Transverse colon (tissue), 4 donors: ENCODE measurements at places on chromosomes 5 and 9.

GRCh38 chr5:157540707-157541446, 34.7 kb downstream of the ADAM19 start:
- H3K27me3 ChIP-seq, result no peaks in the 10 kb centered on the region
- peak overlapping the region; percentile 83 for H3K27ac ChIP-seq
- H3K4me3 ChIP-seq, result no peak overlapping the region
- no peaks in the 10 kb centered on the region for H3K36me3 ChIP-seq

- H3K4me1 ChIP-seq, result peaks cover 39% of the 10 kb centered on the region
- H3K27me3 ChIP-seq, result no peaks in the 10 kb centered on the region
- no peak overlapping the region for H3K4me3 ChIP-seq
- no peak for DNase-seq
These were observed 14.3 kb downstream of the LHFPL2 start for GRCh38 chr5:78634229-78634628.

- no peak overlapping the region for H3K4me3 ChIP-seq
- H3K27ac ChIP-seq, result peak overlapping the region; percentile 76
- no peaks in the 10 kb centered on the region for H3K36me3 ChIP-seq
These were observed 124.3 kb upstream of the SLC12A2 start for GRCh38 chr5:127959152-127959764.

DNA sequence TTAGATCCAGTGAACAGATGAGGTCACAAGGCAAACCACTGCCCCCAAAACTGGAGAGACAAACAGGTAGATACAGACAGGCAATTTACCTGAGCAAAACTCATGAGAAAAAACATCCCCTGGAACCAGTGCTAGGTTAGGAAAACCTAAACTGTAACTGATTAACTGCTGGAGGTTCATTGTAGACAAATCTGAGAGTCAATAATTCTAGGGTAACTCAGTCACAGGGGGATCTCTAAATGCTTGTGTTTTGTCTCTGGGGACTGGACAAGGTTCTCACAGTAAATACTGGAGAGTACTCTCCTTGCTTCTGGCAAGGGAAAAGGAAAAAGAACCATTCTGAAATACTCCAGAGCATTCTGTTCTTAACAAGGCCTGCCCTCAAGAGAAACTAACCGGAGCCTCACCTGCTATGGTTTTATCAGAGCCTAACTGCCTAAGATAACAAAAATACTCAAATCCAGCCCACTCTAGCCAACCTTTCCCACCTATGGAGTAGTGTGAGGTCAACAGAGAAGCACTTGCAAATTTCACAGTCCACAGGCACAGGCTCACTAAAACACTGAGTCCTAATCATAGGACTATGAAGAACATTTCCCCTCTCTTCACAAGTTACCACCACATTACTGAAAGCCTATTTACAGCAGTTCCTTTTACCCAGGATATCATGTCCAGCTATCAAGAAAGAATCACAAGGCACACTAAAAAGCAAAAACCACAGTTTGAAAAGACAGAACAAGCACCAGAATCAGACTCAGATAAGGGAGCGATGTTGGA, 139.9 kb upstream of the ACOT12 start:
- no peak for DNase-seq
- H3K36me3 ChIP-seq, result no peaks in the 10 kb centered on the region
- H3K4me3 ChIP-seq, result no peak overlapping the region
- no peak overlapping the region for H3K27ac ChIP-seq
- no peaks in the 10 kb centered on the region for H3K27me3 ChIP-seq

DNA sequence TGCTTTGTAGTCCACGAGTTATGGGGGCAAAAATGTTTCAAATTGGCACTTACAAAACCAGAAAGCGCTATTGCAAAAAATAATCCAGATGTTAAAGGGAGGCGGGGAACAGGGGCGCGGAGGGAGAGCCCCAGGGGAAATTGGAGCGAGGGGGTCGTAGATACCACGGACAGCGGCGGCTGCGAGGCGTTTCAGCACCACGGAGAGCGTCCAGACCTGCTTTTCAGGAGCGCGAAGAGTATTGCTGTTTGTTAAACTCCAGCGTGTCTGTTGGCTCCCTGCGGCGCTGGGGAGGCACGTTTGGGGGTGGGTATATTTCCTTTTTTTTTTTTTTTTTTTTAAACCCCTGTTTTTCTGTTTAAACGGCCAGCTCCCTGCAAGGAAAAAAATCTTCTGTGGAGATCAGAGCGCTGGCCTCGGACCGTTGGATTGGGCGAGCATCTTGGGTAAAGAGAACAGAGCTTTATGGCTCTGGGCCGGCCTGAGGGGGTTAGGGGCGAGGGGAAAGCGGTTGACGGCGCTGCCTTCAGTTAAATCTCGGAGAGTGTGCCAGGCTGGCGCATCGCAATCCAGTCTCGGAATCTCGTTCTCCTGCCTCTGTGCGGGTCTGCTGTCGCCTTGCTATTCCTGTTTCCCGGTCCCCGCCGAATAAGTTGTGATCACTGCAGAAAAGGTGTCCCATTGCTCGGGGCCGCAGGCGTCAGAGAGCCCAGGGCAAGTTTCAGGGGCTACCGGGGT, at the start of gene GLRA1:
GLRA1 (minus strand) TSS at position 288 of the 738 bp plus-strand sequence. CDS start 302 bp downstream, outside the sequence.
- no peaks in the 10 kb centered on the region for H3K36me3 ChIP-seq
- H3K4me1 ChIP-seq, result no peaks in the 10 kb centered on the region
- no peak within 1 kb of the TSS for H3K27ac ChIP-seq
- H3K27me3 ChIP-seq, result peaks cover 16% of the 10 kb centered on the region

DNA sequence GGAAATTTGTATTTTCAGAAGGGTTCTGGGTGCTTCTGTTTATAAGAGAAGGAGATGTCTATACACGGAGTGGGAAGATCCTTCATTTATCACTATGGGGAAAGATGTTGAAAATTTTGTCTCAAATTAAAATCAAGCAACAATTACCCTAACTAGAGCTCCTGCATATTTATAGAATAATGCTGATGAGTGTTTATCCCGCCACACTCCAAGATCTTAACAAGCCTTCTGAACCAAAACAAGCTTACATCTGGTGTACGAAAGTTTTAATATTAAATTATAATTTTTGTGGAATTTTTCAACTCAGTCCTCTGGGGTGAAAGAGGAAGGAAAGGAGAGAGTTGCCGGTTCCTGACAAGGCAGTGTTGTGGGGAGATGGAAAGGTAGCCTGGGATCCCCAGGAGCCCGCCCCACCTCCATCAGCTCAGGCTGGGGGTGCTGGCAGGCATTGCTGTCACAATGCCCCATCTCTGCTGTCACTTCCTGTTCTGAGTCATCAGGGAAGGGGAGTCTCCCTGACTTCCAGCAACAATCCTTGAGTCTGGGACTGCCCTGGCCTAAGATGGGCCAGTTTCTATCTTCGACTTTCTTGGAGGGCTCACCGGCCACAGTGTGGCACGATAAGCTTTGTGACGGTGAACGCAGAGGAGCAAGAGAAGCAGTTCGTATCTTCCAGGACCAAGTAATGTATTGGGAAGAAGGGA, 64.5 kb downstream of the ERAP1 start:
- H3K36me3 ChIP-seq, result peaks cover 67% of the 10 kb centered on the region
- no peak for DNase-seq
- no peak overlapping the region for H3K4me3 ChIP-seq
- peaks cover 8% of the 10 kb centered on the region for H3K4me1 ChIP-seq
- H3K27me3 ChIP-seq, result no peaks in the 10 kb centered on the region
- H3K27ac ChIP-seq, result peak overlapping the region; percentile 34

DNA sequence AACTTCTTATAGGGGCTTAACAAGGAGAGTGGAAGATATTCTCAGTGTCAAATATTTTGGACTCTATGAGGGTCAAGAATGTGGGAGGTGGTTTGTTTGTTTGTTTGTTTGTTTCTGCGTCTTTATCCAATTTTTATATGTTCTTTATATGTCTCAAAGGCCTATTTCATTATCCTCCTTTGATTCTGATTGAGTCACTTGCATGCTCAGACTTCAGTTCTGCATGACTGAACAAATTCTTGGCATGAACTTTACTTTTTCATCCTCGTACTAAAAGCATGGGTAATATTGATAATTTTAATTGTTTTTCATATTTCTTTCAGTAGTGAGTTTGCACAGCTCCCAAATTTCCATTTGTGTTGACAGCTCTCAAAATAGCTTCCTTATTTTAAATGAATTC, 19.2 kb upstream of the ERBIN start:
- peaks cover 13% of the 10 kb centered on the region for H3K27me3 ChIP-seq
- no peaks in the 10 kb centered on the region for H3K4me1 ChIP-seq
- no peak overlapping the region for H3K4me3 ChIP-seq
- DNase-seq, result no peak

DNA sequence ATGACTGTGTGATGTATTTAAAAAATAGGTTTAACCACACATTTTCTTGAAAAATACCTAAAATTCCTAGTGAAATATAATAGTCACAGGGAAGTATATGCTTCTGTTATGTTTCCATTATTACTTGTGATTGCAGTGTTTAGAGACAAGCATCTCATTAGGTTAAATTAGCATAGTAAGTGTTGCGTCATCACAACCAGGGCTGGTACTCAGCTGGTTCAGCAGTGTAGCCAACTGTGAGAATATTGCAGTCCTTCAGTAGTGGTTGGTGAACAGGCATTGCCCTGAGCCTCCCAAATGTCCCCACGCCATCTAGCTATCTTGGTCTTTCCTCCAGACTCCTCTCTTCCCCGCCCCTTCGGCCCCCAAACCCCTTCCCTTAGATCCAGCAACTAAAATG, 261.7 kb downstream of the ARHGEF28 start:
- H3K27ac ChIP-seq, result no peak overlapping the region
- no peaks in the 10 kb centered on the region for H3K36me3 ChIP-seq
- no peak overlapping the region for H3K4me3 ChIP-seq
- H3K4me1 ChIP-seq, result no peaks in the 10 kb centered on the region

GRCh38 chr5:10719965-10720364, 41.1 kb downstream of the DAP start:
- no peak overlapping the region for H3K4me3 ChIP-seq
- H3K27ac ChIP-seq, result no peak overlapping the region
- H3K27me3 ChIP-seq, result no peaks in the 10 kb centered on the region
- H3K36me3 ChIP-seq, result no peaks in the 10 kb centered on the region
- H3K4me1 ChIP-seq, result peaks cover 11% of the 10 kb centered on the region

GRCh38 chr9:91949946-91950664, at the start of gene ROR2:
TSS of gene ROR2 (minus strand) at chr9:91950228.
- peak within 1 kb of the TSS; percentile 81 for H3K27ac ChIP-seq
- H3K36me3 ChIP-seq, result no peaks in the 10 kb centered on the region
- H3K4me1 ChIP-seq, result peaks cover 39% of the 10 kb centered on the region
- H3K4me3 ChIP-seq, result peak within 1 kb of the TSS; percentile 55

- peaks cover 3% of the 10 kb centered on the region for H3K4me1 ChIP-seq
- peaks cover 56% of the 10 kb centered on the region for H3K27me3 ChIP-seq
- H3K4me3 ChIP-seq, result no peak overlapping the region
- DNase-seq, result no peak
- no peaks in the 10 kb centered on the region for H3K36me3 ChIP-seq
These were observed 8.0 kb downstream of the PITX1 start for GRCh38 chr5:135025730-135026644.

GRCh38 chr9:124594225-124594624, 87.0 kb upstream of the NR5A1 start:
- peaks cover 3% of the 10 kb centered on the region for H3K4me1 ChIP-seq
- DNase-seq, result no peak
- H3K27ac ChIP-seq, result no peak overlapping the region
- H3K27me3 ChIP-seq, result no peaks in the 10 kb centered on the region

- H3K36me3 ChIP-seq, result no peaks in the 10 kb centered on the region
- peak overlapping the region; percentile 99 for H3K27ac ChIP-seq
- no peak for DNase-seq
- peak overlapping the region; percentile 36 for H3K4me3 ChIP-seq
These were observed 824 bp downstream of the TMEM245 start for GRCh38 chr9:109118808-109119438.

DNA sequence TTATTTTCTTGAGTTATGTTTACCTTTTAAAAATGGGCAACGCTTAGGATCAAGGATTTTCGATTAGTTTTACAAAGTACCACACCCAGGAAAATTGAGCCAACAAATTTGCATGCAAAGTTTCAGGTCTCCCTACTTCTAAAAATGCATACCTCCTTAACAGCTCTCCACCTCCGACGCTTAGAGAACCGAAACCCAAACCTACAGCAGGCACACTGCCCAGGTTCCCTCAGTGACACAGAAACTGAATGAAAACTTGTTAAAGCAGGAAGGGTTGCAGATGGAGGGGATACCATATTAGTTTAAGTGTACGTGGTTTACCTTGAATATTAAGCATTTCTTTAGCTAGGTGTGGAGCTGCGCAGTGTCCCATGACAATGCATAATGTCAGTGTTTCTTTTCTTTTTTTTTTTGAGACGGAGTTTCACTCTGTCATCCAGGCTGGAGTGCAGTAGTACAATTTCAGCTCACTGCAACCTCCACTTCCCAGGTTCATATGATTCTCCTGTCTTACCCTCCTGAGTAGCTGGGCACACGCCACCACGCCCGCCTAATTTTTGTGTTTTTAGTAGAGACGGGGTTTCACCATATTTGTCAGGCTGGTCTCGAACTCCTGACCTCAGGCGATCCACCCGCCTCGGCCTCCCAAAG, 1.6 kb upstream of the SUB1 start:
- H3K36me3 ChIP-seq, result no peaks in the 10 kb centered on the region
- no peak overlapping the region for H3K4me3 ChIP-seq
- H3K27ac ChIP-seq, result peak overlapping the region; percentile 42
- no peaks in the 10 kb centered on the region for H3K27me3 ChIP-seq
- DNase-seq, result peak; percentile 56
- peaks cover 9% of the 10 kb centered on the region for H3K4me1 ChIP-seq

DNA sequence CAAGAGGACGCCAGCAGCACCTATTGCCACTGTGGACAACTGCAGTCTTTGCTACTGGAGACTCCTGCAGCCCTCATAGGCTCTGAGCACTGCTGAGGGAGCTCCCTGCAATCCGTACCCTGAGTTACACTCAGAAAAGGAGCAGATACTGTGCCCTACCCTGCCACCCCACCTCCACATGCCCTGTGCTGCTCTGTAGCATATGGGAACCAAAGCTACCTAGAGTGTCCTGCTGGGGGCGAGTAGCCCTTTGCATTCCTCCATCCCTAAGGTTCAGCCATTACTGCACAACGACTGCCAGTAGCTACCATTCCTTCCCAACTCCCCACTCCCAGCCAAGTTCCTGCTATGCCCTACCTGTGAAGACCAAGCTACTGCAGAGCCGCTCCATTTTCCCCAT, 90.2 kb upstream of the SNCAIP start:
- no peaks in the 10 kb centered on the region for H3K27me3 ChIP-seq
- H3K4me3 ChIP-seq, result no peak overlapping the region
- no peaks in the 10 kb centered on the region for H3K36me3 ChIP-seq
- no peak for DNase-seq
